ENCODE measurements at places on chromosomes 6 and 20. TPM values are rescaled to one million over a fixed set of nuclear protein-coding genes. Genes with fewer than 3 reads are reported as not detected.

The ULBP2 gene
- 0.65 TPM for total RNA-seq

The TRAPPC3L gene
- total RNA-seq = not detected

The SLC2A10 gene
- total RNA-seq = not detected

The SLC17A3 gene
- total RNA-seq = 0.66 TPM

The SEC23B gene
- 110 TPM for total RNA-seq

The CDH26 gene
- total RNA-seq = 0.56 TPM

The AVP gene
- not detected for total RNA-seq

The LBP gene
- total RNA-seq = not detected

The SNX21 gene
- 1.1 TPM for total RNA-seq

The CST5 gene
- not detected for total RNA-seq

The TAGAP gene
- 245 TPM for total RNA-seq

The PDCD2 gene
- total RNA-seq = 144 TPM

The ADTRP gene
- 10.6 TPM for total RNA-seq

The NKX2-2 gene
- total RNA-seq = not detected

The SIRPG gene
- 31.8 TPM for total RNA-seq

The TREM2 gene
- total RNA-seq = not detected

The SLC22A2 gene
- total RNA-seq = not detected

The SLC44A4 gene
- 0.12 TPM for total RNA-seq

The EGFL8 gene
- total RNA-seq = 9.1 TPM

The KIFC1 gene
- 54.7 TPM for total RNA-seq

The CNR1 gene
- total RNA-seq = not detected

The OPRL1 gene
- 0.16 TPM for total RNA-seq

The TMC2 gene
- not detected for total RNA-seq

The NDUFAF5 gene
- total RNA-seq = 39.9 TPM

The SPATS1 gene
- not detected for total RNA-seq

The TMEM74B gene
- total RNA-seq = 0.36 TPM

The SPTLC3 gene
- 0.18 TPM for total RNA-seq

The WFDC2 gene
- not detected for total RNA-seq

The GPR63 gene
- total RNA-seq = 3.2 TPM

The FKBP1C gene
- total RNA-seq = 2.7 TPM

The PTCHD4 gene
- total RNA-seq = not detected

The LGSN gene
- not detected for total RNA-seq

The TDRD6 gene
- not detected for total RNA-seq

The PNRC1 gene
- total RNA-seq = 47.6 TPM
